ENCODE measurements at places on chromosomes 2 and 18. TPM values are rescaled to one million over a fixed set of nuclear protein-coding genes. Genes with fewer than 3 reads are reported as not detected.

Gene CD8B2
- not detected for total RNA-seq

Gene MMADHC
- 67.0 TPM for total RNA-seq

Gene RAB11FIP5
- 23.4 TPM for total RNA-seq

Gene LYPD6
- total RNA-seq, result 1.2 TPM

Gene ACKR3
- total RNA-seq, result 6.4 TPM

Gene SPATA3
- not detected for total RNA-seq

Gene OTOS
- not detected for total RNA-seq

Gene MGAT4A
- 14.5 TPM for total RNA-seq

GRCh38 chr2:239728751-239729150 is 296.4 kb downstream of the NDUFA10 start:
- no peak overlapping the region for H3K4me3 ChIP-seq
- H3K27me3 ChIP-seq, result no peaks in the 10 kb centered on the region
- H3K27ac ChIP-seq, result no peak overlapping the region

GRCh38 chr18:49486606-49486952 is 455 bp downstream of the C18orf32 start:
- peaks cover 6% of the 10 kb centered on the region for H3K4me1 ChIP-seq
- no peaks in the 10 kb centered on the region for H3K36me3 ChIP-seq
- H3K27me3 ChIP-seq, result no peaks in the 10 kb centered on the region
- H3K4me3 ChIP-seq, result peak overlapping the region; percentile 94
- DNase-seq, result no peak
- peak overlapping the region; percentile 51 for H3K27ac ChIP-seq

GRCh38 chr18:66759050-66759828 is 155.3 kb upstream of the CDH19 start:
- H3K4me1 ChIP-seq, result no peaks in the 10 kb centered on the region
- H3K27ac ChIP-seq, result no peak overlapping the region
- H3K27me3 ChIP-seq, result no peaks in the 10 kb centered on the region
- no peaks in the 10 kb centered on the region for H3K36me3 ChIP-seq

DNA sequence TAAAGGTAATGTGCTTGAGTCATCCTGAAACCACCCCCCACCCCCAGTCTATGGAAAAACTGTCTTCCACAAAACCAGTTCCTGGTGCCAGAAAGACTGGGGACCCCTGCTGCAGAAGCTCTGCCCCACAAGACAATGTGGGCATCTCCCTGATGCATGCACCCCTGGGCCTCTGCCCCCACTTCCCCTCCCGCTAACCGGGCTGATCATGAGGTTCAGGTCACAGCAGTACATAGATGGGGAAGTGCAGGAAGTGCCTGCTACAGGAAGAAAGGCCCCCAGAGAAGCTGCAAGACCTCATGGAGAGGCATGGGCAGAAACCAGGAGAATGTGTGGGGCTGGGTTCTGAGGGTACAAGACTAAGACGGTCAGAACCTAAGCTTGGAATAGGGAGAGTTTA is 243.4 kb upstream of the ID2 start:
- no peaks in the 10 kb centered on the region for H3K27me3 ChIP-seq
- H3K27ac ChIP-seq, result no peak overlapping the region
- H3K36me3 ChIP-seq, result no peaks in the 10 kb centered on the region
- H3K4me3 ChIP-seq, result no peak overlapping the region
- DNase-seq, result no peak
- no peaks in the 10 kb centered on the region for H3K4me1 ChIP-seq

DNA sequence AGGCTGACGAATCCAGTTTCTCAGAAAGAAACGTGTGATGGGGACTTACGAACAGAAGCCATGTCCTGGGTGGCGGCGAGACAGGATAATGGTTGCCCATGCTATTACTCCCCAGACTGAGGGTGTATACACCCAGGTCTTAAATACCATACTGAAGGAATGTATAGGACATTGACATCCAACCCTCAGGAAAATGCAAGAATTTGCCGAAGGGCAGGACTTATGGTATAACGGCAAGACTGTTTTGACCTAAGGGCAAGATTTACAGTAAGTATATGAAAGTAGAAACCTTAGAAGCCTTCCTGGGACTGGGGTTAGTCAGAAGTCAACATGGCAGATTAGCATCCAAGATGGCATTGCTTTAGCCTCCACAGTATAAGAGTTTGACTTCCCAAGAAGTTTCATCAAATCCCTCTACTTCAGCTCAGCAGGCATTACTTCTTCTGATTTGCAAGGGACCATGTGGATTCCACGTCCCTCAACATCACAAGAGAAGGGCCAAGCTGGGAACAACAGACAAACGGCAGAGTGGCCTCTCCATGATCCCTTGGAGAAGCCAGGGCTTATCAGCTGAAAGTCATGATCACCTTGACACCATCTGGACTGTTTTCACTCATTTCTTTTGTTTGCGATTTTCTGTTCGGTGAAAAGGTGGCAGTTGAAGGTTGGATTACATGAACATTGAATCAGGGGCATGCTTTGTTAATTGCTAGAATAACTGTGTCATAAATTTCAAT is 21.1 kb downstream of the ST3GAL5 start:
- DNase-seq, result no peak
- no peaks in the 10 kb centered on the region for H3K36me3 ChIP-seq
- no peak overlapping the region for H3K27ac ChIP-seq
- no peak overlapping the region for H3K4me3 ChIP-seq
- H3K4me1 ChIP-seq, result peaks cover 4% of the 10 kb centered on the region

GRCh38 chr2:10101491-10101890 is 21.0 kb upstream of the RRM2 start:
- no peaks in the 10 kb centered on the region for H3K36me3 ChIP-seq
- no peaks in the 10 kb centered on the region for H3K27me3 ChIP-seq
- H3K4me1 ChIP-seq, result peaks cover 2% of the 10 kb centered on the region
- H3K27ac ChIP-seq, result no peak overlapping the region
- no peak for DNase-seq

DNA sequence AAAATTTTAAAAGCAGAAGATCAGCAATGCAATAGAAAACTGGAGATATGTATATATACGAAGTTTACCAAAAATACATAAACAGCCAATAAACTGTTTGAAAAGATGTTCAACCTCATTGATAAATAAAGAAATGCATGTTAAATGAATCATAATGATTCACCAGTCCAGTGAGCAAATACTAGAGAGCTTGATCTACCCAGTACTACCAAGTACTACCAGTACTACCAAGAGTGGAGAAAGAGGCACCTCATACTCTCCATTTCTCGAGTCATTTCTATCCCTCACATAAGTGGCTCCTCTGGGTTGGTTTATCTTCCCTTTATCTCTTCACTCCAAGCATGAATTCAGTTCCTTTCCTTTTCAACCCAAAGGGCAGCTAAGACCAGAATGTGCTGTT is 138.9 kb downstream of the MREG start:
- H3K27me3 ChIP-seq, result no peaks in the 10 kb centered on the region
- no peak for DNase-seq
- no peak overlapping the region for H3K27ac ChIP-seq
- no peak overlapping the region for H3K4me3 ChIP-seq
- no peaks in the 10 kb centered on the region for H3K4me1 ChIP-seq
- H3K36me3 ChIP-seq, result no peaks in the 10 kb centered on the region

- no peak for DNase-seq
- H3K4me1 ChIP-seq, result no peaks in the 10 kb centered on the region
- H3K27ac ChIP-seq, result no peak overlapping the region
- no peak overlapping the region for H3K4me3 ChIP-seq
- no peaks in the 10 kb centered on the region for H3K36me3 ChIP-seq
Observed at GRCh38 chr2:173783382-173783781, 181.8 kb downstream of the SP3 start.

DNA sequence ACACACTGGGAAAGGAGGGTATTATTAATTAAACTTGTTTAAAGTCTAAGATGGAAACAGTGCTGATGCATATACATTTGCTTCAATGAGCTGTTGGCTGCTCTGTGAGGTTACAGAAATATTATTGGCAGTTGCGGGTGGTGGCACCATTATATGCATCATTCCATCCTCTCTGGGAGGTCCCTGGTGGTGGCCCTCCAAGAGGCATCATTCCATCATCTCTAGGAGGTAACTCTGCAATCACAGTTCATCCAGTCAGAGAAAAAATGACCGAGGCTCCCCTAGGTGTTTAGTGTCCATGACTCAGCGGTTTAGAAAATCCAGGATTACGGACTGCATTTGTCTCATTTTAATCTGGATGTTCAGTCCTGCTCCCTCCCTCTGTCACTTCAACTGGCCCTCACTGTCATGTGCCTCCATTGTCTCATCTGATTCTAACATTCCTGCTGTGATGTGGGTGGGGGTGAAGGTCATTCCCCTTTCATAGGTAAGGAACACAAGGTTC is 15.4 kb downstream of the AFF3 start:
- no peak for DNase-seq
- no peak overlapping the region for H3K27ac ChIP-seq
- H3K27me3 ChIP-seq, result no peaks in the 10 kb centered on the region

DNA sequence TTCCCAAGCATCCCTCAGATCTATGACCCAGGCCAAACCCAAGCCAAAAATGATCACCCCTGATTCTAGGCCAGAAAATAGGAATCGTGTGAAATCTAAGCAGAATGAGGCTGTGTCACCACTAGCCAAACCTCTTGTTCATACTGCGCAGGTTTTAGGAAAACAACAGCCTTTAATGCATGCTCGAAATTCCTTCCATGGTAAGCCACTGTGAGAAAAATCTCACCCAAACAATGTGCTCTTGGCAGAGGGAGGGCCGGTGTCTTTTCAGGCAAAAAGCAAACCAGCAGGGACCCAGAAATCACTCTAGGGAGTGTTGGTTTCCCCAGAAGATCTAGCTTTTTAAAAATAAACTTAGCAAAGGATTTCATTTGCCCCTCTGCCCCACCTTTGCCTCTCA is 71.2 kb upstream of the FOSL2 start:
- no peak for DNase-seq
- no peaks in the 10 kb centered on the region for H3K36me3 ChIP-seq
- no peak overlapping the region for H3K27ac ChIP-seq
- H3K4me3 ChIP-seq, result no peak overlapping the region

DNA sequence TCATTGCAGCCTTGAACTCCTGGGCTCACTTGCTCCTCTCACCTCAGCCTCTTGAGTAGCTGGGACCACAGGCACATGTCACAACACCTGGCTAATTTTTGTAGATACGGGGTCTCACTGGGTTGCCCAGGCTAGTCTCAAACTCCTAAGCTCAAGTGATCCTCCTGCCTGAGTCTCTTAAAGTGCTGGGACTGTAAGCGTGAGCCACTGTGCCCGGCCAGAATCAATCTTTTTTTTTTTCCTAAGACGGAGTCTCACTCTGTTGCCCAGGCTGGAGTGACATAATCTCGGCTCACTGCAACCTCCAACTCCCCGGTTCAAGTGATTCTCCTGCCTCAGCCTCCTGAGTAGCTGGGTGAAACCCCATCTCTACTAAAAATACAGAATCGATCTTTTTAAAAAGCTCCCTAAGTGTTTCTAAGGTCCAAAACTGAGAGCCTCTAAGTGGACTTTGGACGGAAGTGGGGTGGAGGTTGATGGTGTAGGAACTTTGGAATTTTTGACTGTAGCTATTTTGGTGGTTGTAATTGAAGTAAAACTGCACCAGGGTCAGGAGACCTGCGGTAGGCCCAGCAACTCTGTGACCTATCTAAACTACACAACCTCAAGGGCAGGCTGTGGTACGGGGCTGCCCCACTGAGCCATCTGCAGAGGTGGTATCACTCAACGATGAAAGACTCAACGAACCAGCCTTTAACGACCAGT is 82.9 kb downstream of the POLR1A start:
- no peak overlapping the region for H3K27ac ChIP-seq
- no peak for DNase-seq
- no peaks in the 10 kb centered on the region for H3K36me3 ChIP-seq
- H3K4me1 ChIP-seq, result peaks cover 6% of the 10 kb centered on the region
- H3K27me3 ChIP-seq, result no peaks in the 10 kb centered on the region
- no peak overlapping the region for H3K4me3 ChIP-seq

- no peak within 1 kb of the TSS for H3K27ac ChIP-seq
- no peak for DNase-seq
- no peak within 1 kb of the TSS for H3K4me3 ChIP-seq
- H3K27me3 ChIP-seq, result no peaks in the 10 kb centered on the region
- peaks cover 3% of the 10 kb centered on the region for H3K4me1 ChIP-seq
Observed at GRCh38 chr18:72867746-72868584, at the start of gene NETO1. Gene NETO1, minus strand, starts transcription at chr18:72867987. Its CDS starts 696 bp downstream, at chr18:72867291.

- H3K27ac ChIP-seq, result no peak overlapping the region
- no peak overlapping the region for H3K4me3 ChIP-seq
- H3K4me1 ChIP-seq, result no peaks in the 10 kb centered on the region
- H3K27me3 ChIP-seq, result no peaks in the 10 kb centered on the region
- H3K36me3 ChIP-seq, result no peaks in the 10 kb centered on the region
Observed at GRCh38 chr2:239463541-239464165, 62.8 kb upstream of the HDAC4 start.

GRCh38 chr2:219285894-219286425 is 6.8 kb downstream of the DNAJB2 start:
- H3K36me3 ChIP-seq, result no peaks in the 10 kb centered on the region
- H3K4me3 ChIP-seq, result no peak overlapping the region
- H3K27me3 ChIP-seq, result no peaks in the 10 kb centered on the region
- H3K27ac ChIP-seq, result peak overlapping the region; percentile 71
- peaks cover 11% of the 10 kb centered on the region for H3K4me1 ChIP-seq

- DNase-seq, result no peak
- H3K27me3 ChIP-seq, result no peaks in the 10 kb centered on the region
Observed at GRCh38 chr2:223003191-223003590, 48.8 kb upstream of the KCNE4 start.

DNA sequence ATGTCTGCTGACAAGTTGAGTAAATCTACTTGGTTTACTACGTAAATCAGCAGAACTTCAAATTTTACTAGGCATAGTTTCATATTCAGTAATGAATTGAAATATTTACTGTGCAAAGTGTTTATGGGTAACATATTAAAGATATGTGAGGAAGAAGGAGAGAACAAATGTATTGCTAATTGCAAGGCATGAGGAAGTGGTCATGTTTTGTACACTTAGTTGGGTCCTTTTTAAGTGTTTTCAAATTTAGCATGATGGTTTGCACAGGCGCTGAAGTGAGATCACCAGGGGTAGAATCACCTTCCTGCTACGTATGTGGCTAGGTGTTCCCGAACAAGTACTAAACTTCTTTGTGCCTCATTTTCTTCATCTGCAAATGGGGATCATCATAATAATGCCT is 1534.4 kb downstream of the LRP1B start:
- H3K27me3 ChIP-seq, result no peaks in the 10 kb centered on the region
- no peak for DNase-seq
- H3K4me1 ChIP-seq, result no peaks in the 10 kb centered on the region
- no peaks in the 10 kb centered on the region for H3K36me3 ChIP-seq
- H3K27ac ChIP-seq, result no peak overlapping the region
- no peak overlapping the region for H3K4me3 ChIP-seq

GRCh38 chr2:163732727-163733126 is 3.1 kb downstream of the FIGN start:
- no peaks in the 10 kb centered on the region for H3K36me3 ChIP-seq
- no peak for DNase-seq
- H3K4me3 ChIP-seq, result peak overlapping the region; percentile 21
- peaks cover 3% of the 10 kb centered on the region for H3K4me1 ChIP-seq

DNA sequence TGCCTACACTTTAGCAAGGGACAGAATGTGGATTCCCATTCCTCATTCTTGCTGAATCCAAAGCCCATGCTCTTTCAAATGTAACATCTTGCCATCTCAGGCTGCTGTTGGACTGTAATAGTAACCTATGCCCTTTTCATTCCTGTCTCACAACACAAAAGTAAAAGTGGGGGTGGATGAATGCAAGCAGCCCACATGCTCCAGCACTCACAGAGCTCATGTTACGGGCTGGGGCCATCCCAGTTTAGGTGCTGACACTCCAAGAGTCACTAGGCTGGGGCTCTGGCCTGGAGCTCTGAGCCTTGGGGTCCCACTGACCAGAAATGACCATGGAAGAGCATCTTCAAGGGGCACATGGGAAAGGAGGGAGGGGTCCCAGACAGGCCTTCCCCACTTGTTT is 47.6 kb downstream of the CCBE1 start:
- DNase-seq, result no peak
- H3K4me3 ChIP-seq, result no peak overlapping the region
